ENCODE measurements at places on chromosomes 12 and 14. TPM values are rescaled to one million over a fixed set of nuclear protein-coding genes. Genes with fewer than 3 reads are reported as not detected.

DNA sequence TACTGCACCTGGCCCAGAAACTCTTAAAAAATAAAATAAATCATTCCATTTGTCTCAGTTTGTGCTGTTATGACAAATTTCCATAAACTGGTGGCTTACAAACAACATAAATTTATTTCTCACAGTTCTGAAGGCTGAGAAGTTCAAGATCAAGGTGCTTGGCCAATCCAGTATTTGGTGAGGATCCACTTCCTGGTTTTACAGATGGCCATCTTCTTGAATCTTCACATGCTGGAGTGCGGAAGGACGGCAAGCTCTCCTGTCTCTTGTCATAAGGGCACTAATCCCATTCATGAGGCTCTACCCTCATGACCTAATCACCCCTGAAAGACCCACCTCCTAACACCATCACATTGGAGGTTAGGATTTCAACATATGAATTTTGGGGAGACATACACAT lies 29.9 kb upstream of the MYBPC1 start:
- no peak for DNase-seq

- DNase-seq, result no peak
Observed at GRCh38 chr12:1444142-1444516, 150.3 kb downstream of the FBXL14 start.

Gene POLE2
- total RNA-seq, result 1.0 TPM

Gene KRT82
- total RNA-seq, result not detected
